ENCODE measurements at places on chromosomes 13 and 19. TPM values are rescaled to one million over a fixed set of nuclear protein-coding genes. Genes with fewer than 3 reads are reported as not detected.

Gene PSG1
- 0.26 TPM for polyA plus RNA-seq

GRCh38 chr13:31022928-31023530 lies 90.6 kb downstream of the TEX26 start:
- DNase-seq, result no peak

DNA sequence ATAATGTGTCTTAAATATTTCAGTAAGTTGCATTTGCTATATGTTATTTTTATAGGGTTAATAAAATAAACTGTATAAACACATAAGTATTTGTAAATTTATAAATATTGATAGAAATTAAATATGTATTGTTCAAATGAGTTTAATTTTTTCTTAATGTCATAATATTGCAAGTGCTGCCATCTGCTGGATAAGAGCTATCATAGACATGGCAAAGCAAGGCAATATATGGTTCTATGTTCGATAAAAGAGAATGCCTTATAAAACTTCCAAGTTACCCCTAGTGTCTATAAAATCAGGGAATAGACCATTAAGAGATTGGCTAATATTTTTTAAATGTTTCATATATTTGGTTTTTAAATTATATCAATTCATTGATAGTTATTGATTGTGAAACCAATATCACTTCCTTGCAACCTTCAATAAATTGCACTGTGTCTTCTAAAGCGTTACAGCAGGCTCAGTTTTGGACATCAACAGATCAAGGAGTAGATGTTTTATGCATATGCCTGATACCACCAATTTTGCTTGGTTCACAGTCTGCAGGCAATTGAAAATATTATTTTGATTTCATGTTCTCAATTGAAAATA lies 29.0 kb upstream of the SLITRK6 start:
- DNase-seq, result no peak

Gene DKKL1
- polyA plus RNA-seq, result 2.5 TPM

Gene SPIB
- polyA plus RNA-seq, result 8.8 TPM

DNA sequence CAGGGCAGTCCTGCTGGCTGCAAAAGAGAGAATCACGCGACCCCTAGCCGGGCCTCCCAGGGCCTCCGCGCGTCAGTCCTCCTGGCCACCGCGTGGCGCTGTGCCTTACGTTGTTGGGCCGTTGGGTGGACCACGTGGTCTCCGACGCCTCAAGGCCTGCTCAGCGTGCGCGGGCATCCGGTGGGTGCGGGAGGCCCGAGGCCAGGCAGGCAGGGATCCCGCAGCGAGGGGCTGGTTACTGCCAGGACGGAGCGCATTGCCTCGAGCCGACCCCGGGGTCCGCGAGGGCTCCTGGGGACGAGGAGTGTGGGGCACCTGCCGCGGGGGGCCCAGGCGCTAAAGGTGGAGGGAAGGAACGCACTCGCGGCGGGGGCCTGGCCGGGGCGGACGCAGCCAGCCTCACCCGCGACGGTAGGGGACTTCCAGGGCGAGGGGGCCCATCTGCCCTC lies at the start of gene TDRD12:
Gene TDRD12, plus strand, starts transcription at position 157 of the 449 bp plus-strand sequence. CDS start 306 bp downstream, outside the sequence.
- DNase-seq, result no peak

Gene OR7C1
- 0.20 TPM for polyA plus RNA-seq

- no peak for DNase-seq
Measured at GRCh38 chr13:30355384-30355699, 48.0 kb upstream of the KATNAL1 start.

- DNase-seq, result no peak
Measured at GRCh38 chr19:19064098-19064722, 416 bp downstream of the SLC25A42 start.

DNA sequence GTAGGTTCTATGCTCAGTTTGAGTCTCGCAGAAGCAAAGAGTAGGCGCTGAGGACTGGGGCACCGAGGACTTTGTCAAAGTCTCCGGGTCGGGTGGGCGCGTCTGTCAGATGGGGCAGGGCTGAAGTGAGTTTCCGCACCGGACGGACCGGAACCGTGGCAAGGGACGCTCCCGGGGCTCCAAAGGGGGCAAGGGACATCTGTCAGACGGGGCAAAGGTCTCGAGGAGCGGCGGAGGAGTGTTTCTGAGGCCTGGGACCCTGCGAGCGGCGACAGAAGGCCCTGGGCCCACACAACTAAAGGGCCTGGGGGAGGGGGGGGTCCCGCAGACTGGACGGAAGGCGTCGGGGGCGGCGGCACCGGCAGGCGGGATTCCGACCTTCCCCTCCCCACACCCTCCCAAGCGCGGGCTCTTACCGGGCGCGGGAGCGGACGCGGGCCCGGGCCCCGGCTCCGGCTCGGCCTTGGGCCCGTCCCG lies 13.3 kb upstream of the AKAP8L start:
- no peak for DNase-seq

All from muscle of arm (tissue), 14 donors.